Kidney (tissue), 22 donors: ENCODE measurements at places on chromosomes 1 and 21.

DNA sequence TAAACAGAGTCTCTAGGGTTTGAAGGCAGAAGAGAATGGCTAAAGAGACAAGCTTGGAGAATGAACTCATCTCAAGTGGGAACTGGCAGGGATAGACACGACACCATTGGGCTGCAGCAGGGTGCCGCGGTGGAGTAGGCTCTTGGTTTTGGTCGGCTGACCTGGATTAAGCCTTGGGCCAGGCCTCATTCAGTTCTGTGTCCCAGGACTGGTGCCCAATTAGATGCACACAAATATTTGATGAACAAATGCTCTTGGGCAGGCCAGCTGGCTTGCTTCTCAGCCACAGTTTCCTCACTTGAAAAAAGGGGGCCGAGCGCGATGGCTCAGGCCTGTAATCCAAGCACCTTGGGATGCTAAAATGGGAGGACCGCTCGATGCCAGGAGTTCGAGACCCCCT lies 53.4 kb upstream of the CITED4 start:
- no peak for DNase-seq

- DNase-seq = no peak
These were observed 3.2 kb downstream of the PHLDA3 start for GRCh38 chr1:201465698-201466290.

GRCh38 chr1:52141513-52142219 lies at the start of gene ZFYVE9:
Gene ZFYVE9, plus strand, starts transcription at chr1:52142089. Its CDS starts 91,118 bp downstream, at chr1:52233207.
- peak; percentile 90 for DNase-seq

DNA sequence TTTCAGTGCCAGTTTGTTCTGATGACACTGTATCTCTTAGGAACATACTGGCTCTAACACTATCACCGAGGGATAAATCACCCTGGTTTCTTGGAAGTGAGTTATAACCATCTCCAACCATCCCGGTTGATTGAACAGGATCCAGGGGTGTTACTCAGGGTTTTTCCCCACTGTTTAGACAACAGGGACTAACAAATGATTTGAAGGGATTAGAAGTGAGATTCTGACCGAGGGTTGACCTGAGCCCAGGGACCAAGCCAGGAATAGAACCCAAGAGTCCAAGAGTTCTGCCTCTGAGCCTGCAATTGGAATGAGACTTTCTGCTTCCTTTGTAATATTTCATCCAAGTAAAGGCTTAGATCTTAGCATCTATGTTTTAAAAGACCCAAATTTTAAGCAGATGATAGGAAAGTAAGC lies 154.0 kb downstream of the DHRS3 start:
- no peak for DNase-seq

DNA sequence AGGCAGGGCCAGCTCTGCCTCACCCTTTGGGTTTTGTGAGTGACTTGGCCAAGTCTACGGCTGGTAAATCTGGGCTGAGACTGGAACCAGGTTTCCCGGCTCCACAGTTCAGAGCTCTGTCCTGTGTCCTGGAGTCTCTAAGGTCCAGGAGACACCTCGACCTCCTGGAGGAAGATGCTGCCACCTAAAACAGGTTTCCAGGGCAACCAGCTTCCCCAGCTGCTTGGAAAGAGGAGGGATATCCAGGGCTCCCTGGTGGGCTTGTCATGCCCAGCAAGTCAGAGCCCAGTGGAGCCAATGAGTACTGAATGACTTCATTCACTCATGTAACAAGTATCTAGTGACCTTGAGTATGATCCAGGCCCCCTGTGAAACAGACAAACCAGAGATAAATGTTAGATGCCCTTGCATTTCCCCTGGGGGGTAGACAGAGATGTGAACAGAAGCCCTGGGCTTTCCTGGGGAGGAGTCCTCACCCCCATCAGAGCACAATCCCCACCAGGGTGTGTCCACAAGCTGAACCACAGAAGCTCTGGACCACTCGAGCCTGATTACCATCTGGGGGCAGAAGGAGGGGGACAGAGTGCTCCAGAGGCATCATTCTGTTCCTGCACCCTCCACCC lies 181.2 kb upstream of the RAB4A start:
- DNase-seq = no peak

GRCh38 chr1:193960499-193960898 lies 774.1 kb upstream of the B3GALT2 start:
- no peak for DNase-seq

GRCh38 chr1:46205791-46206190 lies 2.7 kb downstream of the LURAP1 start:
- no peak for DNase-seq

DNA sequence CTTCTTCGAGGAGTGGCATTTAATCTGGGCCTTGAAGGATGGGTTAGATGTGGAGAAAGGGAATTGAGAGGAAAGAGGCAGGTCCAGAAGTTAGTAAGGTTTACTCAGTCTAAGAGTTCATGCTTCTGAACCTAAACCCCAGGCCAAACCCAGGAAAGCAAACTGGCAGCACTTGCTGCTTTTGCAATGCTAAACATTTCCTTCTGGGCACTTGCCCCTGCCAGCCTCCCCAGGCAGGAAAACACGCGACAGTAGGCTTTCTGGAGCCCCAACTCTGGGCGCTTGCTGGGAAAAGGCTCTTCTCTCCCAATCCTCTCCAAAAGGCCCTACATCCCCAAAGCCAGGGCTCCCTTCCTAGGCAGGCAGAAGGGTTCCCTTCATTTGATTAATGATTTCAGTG lies 2.5 kb downstream of the OLFML2B start:
- DNase-seq = no peak

DNA sequence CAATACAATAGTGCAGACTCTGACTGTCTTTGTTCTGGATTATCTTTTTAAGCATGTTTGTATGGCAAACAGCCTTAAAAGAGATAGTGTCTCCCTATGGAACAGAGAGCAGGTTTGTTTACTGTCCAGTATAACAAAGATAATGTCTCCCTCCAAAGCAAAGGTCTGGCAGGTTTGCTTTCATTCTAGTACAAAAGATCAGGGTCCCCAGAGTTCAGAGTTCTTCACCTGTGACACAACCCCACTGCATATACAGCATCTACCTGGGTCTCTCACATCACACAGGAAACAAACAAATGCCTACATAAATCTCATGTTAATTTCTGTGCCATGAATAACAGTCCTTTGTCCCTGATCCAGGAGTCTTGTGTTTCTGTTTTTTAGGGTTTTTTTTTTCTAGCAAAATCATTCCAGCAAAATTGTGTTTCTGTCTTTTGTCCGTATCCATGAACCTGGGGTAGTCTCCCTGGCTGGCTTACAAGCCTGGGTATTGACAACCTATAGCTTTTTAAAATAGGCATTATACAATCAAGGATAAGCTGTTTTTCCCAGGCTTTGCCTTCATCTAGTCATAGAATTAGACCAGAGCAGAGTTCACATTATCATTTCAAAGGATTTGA lies 89.4 kb upstream of the PTBP2 start:
- no peak for DNase-seq

DNA sequence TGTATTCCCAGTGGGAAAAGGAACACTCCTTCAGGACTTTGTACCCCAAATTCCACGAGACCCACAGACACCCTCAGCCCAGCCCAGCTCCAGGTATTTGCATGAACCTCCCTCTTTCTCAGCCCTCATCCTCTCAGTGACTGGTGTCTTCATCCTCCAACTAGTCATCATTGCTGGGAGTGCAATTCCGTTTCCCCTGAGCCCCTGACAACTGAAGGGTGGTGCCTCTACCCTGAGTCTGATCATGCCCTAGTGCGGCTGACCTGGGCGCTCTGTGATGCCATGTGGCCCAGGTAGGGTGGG lies 3.8 kb upstream of the ZNF692 start:
- DNase-seq = no peak

DNA sequence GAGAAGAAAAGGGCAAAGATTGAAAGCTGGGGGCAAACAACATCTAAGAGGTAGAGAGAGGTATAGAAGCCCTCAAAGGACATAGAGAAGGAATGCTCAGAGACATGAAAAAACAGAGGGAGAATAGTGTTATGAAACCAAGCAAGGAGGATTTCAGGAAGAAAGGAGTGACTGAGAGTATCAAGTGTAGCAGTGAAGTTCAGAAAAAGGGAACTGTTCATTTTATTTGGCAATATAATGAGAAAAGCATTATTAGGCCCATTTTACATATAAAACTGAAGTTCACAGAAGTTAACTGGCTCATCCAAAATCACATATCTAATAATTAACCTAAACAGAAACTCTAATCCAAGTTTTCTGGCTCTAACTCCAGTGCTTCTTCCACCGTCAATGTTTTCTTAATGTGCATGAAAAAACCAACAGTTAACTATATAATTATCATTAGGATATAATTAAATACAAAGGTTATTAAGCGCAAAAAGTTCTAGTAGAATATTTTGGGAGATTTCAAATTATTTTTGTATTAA lies 17.7 kb downstream of the NEXN start:
- DNase-seq = no peak

- DNase-seq = peak; percentile 76
These were observed 630 bp downstream of the MTF2 start for GRCh38 chr1:93079685-93080141.

GRCh38 chr1:47436979-47437446 lies 831 bp upstream of the FOXD2 start:
- peak; percentile 27 for DNase-seq

DNA sequence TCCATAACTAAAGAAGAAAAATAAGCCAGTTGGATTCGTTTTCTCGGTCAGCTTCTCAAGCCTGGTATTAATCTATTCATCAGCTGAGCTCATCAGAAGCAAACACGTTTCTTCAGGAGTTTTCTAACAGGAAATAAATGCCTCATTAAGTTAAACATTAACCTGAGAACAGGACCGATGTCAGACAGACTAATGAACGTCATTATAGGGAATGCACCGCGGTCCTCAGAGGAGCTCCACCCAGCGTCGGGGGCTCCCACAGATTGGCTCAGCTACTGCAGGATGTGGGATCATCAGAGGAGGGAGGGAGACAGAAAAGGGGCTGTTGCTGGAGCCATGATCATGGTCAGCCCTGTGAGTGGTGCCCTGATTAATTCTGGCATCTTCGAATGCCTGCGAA lies 615.4 kb downstream of the PTPRU start:
- DNase-seq = no peak
